ENCODE measurements at places on chromosomes 5 and 9.

GRCh38 chr5:149213264-149213880 is 58.3 kb upstream of the AFAP1L1 start:
- no peak for DNase-seq

- DNase-seq: no peak
Measured at GRCh38 chr9:81183761-81184160, 505.6 kb downstream of the TLE1 start.

DNA sequence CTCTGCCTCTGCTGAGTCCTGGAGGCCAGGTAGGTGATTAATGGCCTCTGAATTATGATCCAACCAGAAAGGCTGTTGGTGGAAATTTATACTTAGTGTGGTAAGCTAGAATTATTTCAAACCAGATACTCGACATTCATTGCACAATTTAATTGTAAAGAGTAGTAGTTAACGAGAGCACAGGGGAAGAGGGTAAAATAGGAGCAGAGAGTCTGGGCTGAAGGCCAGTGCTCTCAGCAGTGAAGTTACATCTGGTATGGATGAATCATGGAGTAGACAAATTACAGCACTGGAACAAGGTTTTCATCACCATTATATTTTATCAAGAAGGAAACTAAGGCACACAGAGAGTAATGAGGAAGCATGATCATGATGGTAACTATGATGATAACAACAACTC is 92.5 kb downstream of the TLR4 start:
- no peak for DNase-seq

DNA sequence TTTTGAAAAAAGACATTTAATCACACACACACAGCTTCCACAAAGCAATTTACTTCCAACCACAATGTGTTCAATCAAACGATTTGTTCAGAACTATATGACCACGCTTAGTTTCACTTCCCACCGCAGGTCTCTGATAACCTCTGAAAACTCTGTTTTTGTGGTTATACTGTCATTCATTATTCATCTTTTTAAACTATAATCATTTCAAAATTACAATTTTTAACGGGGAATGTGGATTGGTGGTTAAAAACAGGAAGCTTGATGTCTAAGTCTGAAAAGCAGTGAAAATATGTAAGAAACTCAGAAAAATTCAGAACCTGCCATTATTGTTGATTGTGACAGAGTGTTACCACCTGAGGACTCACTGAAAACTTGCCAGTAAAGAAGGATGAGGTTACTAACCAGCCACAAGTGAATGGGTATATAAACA is 12.7 kb upstream of the TMEM174 start:
- peak; percentile 87 for DNase-seq

GRCh38 chr5:4995014-4995413 is 145.1 kb upstream of the ADAMTS16 start:
- no peak for DNase-seq
